SK-N-DZ (cell line): ENCODE measurements at places on chromosomes 11 and 22.
A peak's percentile ranks its signal among the peaks of the same experiment; 100 is the strongest.

DNA sequence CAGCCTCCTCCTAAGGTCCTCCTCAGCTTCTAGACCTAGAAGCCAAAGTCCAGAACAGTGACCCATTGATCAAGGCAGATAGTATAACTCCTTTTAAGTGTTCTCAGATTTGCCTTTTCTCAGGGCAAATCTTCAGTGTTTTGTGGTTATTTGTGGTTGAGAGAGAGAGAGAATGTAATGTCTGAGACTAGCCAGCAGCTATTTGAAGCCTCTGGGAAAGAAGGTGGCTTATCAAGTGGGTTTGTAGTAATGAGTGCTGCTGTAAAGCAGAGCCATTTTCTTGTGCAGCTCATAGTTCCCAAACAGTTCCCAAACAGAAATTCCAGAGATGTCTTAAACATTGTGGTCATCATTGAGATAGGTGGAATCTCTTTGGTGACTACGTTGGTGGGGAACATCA is 89.5 kb downstream of the RNF169 start:
- DNase-seq: no peak

DNA sequence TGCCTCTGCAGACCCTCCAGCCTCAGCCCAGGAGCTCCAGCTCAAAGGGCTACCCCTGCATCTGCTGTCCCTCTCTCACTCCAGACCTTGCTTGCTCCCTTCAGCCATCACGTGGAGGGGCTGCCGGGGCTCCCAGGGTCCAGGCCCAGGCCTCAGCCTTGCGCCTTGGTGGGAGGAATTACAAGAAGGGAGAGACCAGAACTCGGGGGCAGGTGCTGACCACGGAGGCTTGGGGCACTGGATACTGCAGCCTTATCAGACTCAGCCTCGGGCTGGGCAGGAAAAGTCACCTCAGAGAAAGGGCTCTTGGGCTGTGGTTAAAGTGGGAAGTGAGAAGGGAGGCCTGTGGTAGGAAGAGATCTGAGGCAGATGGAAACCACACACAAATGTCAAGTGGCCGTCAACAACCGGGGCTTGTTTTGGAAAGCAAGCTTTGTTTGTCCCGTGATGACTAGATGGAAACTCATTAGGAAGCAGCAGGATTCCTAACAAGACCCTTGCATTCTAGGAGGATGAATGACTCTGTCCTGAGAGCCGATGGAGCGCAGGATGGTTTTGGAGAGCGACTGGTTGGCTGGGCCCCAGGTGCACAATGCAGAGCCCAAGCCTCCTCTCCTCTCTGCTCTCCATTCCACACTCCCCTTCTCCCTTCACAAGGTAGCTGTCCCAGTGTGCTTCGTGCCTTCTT is 1321.7 kb downstream of the TBC1D22A start:
- no peak for DNase-seq

GRCh38 chr11:1285876-1286275 is 23.6 kb downstream of the TOLLIP start:
- no peak for DNase-seq

DNA sequence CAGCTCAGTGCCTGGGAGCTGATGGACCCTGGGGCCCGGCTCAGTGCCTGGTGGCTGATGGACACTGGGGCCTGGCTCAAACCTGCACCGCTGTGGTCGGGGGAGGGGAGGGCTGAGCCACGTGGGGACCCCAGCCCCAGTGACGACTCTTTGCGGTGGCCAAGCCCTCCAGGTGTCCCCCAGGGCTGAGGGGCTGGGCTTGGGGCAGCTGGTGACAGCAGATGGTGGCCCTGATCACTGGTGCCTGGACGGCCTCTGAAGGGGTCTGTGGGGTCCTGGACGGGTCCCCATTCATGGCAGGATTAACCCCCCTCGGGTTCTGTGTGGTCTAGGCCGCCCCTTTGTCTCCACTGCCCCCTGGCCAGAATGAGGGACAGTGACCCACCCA is 3.4 kb upstream of the MUC5B start:
- DNase-seq: no peak

DNA sequence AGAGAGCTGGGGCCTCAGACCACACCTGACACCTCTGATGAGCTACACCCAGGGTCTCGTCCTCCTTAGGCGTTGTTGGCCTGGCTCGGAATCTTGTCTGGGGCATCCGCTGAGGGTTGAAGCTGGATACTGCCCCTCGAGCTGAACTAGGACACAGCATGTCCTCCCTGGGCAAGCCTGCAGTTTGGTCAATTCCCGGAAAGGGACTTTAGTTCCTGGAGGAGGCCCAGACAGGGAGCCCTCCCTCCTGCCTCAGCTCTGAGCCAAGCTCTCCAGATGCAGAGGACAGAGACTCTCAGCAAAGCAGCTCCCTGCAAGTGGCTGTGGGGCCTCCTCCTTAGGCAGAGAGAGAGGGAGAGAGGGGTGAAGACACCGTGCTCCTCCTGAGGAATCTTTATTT is 4.9 kb downstream of the APOL3 start:
- DNase-seq: no peak

GRCh38 chr22:47835726-47836125 is 1073.3 kb downstream of the TBC1D22A start:
- DNase-seq: no peak

DNA sequence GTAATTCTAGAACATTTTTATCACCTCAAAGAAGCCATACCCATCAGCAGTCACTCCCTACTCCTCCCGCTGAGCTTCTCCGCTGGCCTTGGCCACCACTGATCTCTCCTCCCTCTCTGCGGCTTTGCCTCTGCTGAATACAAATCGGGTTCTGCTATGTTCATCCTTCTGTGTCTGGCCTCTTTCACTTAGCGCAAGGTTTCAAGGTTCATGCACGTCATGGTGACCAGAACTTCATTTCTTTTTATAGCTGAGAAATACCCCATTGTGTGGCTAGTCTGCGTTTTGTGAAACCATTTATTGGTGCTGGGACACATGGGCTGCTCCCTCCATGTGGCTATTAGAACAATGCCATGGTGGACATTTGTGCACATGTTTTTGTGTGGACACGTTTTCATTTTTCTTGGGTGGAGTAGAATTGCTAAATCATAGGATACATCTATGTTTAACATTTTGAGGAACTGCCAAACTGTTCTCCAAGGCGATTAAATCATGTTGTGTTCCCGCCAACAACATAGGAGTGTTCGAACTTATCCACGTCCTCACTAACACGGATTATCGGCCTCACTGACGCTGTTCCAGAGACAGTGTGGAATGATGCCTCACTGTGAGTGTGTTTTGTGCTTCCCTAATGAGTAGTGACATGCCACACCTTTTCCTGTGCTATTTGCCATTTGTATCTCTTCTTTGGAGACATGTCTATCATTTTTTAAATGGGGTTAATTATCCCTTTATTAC is 24.2 kb upstream of the KRTAP5-6 start:
- DNase-seq: no peak

DNA sequence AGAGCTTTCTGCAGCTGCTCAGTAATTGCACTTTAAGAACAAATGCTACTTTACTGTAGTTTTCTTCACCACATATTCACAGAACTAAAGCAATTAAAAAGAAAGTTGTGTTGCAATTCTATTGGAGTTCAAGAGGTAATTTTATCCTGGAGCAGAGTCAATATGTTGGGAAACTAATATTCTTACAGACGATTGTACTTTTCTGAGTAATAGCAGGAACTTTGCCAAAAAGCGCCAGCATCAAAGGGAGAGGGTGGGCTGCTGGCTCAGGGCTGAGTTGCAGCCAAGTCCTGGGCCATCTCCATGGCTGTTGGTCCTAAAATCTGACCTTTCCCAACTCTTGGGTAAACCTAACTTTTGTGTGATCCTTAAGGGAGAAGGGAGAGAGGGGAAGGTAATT is 73.6 kb upstream of the MYO18B start:
- DNase-seq: no peak

DNA sequence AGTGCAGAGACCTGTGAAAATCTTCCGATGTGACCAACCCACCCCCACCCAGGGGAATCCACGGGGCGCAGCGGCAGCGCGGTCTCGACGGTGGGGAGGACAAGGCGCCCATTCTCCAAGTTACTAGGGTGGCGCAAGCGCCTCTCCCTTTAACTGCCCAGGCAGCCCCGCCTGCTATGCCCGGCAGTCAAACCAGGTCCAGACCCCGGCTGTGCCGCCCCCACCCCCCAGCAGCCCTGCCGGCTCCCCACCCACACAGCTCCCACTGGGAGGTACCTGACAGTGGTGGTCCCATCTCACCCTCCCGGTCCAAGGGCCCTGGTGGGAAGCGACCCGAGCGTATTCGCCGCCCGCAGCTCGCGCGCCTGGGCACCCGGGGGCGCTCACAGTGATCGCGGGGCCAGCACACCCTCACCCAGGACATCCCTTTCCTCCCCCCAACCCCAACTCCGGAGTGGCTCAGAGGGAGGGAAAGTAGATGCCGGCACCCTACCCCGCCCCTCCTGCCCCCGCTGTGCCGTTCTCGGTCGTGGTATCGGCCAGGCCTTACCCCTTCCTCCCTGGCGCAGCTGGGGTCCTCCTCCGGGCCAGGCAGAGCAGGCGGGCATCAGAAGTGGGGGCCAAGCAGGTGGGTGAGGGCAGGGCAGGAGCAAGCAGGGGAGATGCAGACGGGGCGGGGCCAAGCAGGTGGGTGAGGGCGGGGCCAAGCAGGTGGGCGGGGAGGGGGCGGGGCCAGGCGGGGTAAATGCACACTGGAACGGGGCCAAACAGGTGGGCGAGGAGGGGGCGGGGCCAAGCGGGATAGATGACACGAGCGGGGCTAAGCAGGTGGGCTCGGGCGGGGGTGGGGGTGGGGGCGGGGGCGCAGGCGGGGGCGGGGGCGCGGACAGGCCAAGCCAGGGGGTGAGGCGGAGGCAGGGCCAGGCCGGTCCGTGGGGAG is at the start of gene TRPM5:
Gene TRPM5, minus strand, starts transcription at position 634 of the 940 bp plus-strand sequence. CDS start 21,478 bp downstream, outside the sequence.
- DNase-seq: no peak

- DNase-seq: no peak
Observed at GRCh38 chr11:134501406-134502152, 89.5 kb upstream of the B3GAT1 start.

- DNase-seq: no peak
Observed at GRCh38 chr22:50447576-50448551, 27.0 kb downstream of the SBF1 start.

- peak; percentile 29 for DNase-seq
Observed at GRCh38 chr11:126079621-126080124, 17.0 kb upstream of the CDON start.

- DNase-seq: no peak
Observed at GRCh38 chr11:110311783-110312579, 15.6 kb upstream of the RDX start.

- no peak for DNase-seq
Observed at GRCh38 chr11:3857628-3858027, 2.2 kb downstream of the STIM1 start.

GRCh38 chr22:31142285-31142684 is 2.0 kb upstream of the PLA2G3 start:
- DNase-seq: no peak

GRCh38 chr11:10493041-10493663 is 38.1 kb downstream of the AMPD3 start:
- peak; percentile 64 for DNase-seq

DNA sequence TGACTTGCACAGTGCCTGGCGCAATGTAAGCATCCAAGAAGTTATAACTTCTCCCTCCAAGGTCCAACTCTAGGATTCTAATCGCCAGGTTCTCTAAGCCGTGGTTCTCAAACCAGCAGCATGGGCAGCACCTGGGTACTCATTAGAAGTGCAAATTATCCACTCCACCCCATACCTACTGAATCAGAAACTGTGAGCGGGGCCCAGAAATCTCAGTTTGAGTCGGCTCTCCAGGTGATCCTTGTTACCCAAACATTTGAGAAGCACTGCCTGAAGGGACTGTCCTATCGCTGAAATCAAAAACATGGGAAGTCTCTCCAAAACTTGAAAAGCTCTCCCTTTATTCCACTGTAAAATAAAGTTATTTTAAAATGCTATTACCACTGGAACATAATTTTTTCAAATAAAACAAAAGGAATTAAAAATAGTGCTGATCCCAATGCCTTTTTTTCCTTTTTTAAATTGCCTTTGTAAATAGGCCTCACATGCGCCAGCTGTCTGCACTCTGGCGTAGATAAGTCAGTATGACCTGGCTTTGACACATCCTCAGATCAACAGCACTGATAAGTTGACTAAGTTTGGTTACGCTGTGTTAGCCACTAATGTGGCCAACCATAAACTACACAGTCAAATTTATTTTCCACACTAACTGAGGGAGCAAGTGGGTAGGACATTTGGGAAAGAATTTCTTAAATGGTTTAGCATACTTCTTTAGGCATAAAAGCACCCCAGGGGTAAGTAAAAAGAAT is 8.4 kb upstream of the CTR9 start:
- DNase-seq: peak; percentile 77

GRCh38 chr11:59173964-59174663 is 2.2 kb downstream of the DTX4 start:
- no peak for DNase-seq

DNA sequence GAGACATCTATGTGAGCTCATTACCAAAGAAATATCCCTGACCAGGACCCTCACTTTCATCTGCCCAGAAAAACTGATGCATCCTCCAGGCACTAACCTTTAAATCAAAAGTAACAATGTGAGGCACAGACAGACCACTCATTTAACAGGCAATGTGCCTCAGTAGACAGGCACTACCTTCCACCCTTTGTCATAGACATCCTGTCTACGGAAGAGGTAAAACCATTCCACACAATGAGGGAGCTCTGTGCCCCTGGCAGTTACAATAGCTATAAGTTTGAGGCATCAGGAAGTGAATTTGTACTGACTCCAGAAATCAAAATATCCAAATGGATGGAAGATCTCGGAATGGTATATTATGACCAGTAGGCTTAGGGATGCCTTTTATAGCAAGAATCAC is 6.7 kb upstream of the CAVIN3 start:
- no peak for DNase-seq

DNA sequence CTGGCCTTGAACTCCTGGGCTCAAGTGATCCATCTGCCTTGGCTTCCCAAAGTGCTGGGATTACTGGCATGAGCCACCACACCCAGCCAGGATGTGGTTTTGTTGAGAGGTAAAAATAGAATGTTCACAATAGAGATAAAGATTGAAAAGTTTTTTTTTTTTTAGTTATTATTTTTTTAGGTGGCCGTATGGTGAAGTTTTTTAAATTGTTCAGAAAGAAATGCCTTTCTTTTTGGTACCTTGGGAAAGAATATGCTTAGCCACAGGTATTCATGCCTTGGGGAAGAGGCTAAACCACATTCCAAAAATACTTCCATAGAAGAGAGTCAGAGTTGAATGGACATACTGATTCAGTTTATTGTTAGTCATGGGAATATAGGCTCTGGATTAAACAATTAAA is 143.4 kb downstream of the C11orf91 start:
- DNase-seq: no peak
